ENCODE measurements at places on chromosomes 16 and 17. TPM values are rescaled to one million over a fixed set of nuclear protein-coding genes. Genes with fewer than 3 reads are reported as not detected.

KCTD2 gene
- 21.4 TPM for total RNA-seq

TEX14 gene
- 0.16 TPM for total RNA-seq

CCL11 gene
- not detected for total RNA-seq

COL1A1 gene
- total RNA-seq = 948 TPM

KCNJ2 gene
- 5.1 TPM for total RNA-seq

EXOC3L1 gene
- 4.4 TPM for total RNA-seq

TBC1D3K gene
- total RNA-seq = not detected

- no peak for DNase-seq
Observed at GRCh38 chr17:8806253-8806925, 7.2 kb upstream of the MFSD6L start.

DNA sequence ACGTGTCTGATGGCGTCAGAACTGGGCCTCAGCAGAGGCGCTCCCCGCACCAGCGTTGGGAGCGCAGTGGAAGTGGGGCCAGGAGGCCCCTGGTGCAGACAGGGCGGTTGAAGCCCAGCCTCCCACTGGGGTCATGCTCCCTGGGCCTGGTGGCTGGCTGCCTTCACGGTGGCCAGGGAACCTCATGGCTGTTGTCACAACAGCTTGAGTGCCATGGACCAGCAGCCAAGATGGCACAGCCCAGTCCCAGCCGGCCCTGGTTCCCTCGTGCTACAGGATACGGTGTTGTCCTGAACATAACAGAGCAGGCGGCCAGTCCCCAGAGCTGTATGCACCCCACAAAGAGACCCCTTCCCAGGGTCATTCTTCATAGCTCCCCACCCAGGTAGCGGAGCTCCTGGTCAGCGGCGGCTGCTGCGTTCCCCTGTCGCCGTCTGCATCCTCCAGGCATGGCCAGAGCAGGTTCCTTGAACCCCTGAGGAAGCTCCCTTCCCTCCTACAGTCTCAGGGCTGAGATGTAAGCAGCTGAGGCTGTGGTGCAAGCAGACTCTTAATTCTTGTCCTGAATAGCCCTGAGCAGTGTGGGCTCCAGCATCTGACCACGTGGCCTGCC lies 29.7 kb downstream of the NME3 start:
- no peak for DNase-seq

DNA sequence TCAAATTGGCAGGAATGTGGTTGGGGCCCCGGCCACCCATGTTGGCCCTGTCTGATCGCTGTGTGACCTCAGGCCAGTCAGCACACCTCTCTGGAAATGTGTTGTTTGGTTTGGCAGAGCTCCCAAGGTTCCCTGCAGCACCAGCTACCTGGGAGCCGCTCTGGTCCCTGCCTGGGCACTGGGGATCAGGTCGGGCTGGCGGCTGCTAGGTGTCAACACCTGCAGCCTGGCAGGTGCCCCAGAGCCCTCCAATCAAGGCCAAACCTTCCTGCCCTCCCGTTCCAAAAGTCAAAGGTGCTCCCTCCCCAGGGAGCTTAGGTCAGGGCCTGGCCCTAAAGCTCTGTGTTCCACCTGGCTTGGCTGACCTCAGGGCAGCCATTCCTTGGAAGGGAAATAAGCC lies 55.9 kb downstream of the ZDHHC7 start:
- no peak for DNase-seq

- DNase-seq = no peak
Observed at GRCh38 chr16:77459534-77460254, 24.9 kb upstream of the ADAMTS18 start.

DNA sequence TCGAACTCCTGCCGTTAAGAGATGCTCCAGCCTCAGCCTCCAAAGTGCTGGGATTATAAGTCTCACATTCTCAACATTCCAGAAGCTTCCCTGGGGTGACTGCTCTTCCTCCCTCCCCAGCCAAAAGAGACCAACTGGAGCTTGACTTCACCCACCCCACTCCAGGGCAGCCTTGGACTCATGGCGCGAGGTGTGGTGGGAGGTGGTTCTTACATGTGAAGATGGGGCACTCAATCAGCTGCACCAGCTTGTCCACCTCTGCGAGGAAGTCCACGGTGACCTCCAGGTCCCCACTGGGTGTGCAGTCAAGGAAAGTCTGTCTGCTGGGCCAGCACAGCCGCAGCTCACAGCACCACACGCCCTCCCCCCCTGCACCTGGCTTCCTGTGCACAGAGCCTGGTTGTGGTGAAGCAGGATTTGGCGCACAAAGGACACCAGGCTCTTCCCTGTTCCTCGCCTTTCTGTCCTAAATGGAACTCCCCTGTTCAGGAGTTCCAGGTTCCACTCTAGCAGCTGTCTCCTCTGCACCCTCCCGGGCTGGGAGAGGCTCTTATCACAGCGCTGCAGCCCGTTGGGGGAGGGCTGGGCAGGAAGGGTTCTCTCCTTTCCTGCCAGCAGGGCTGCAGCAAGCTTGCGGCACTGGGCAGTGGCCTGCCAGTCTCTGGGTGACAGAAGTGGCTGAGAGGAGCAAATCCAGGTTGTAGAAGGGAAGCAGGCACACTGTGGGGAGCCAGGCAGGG lies 9.6 kb upstream of the MTSS2 start:
- DNase-seq = no peak

DNA sequence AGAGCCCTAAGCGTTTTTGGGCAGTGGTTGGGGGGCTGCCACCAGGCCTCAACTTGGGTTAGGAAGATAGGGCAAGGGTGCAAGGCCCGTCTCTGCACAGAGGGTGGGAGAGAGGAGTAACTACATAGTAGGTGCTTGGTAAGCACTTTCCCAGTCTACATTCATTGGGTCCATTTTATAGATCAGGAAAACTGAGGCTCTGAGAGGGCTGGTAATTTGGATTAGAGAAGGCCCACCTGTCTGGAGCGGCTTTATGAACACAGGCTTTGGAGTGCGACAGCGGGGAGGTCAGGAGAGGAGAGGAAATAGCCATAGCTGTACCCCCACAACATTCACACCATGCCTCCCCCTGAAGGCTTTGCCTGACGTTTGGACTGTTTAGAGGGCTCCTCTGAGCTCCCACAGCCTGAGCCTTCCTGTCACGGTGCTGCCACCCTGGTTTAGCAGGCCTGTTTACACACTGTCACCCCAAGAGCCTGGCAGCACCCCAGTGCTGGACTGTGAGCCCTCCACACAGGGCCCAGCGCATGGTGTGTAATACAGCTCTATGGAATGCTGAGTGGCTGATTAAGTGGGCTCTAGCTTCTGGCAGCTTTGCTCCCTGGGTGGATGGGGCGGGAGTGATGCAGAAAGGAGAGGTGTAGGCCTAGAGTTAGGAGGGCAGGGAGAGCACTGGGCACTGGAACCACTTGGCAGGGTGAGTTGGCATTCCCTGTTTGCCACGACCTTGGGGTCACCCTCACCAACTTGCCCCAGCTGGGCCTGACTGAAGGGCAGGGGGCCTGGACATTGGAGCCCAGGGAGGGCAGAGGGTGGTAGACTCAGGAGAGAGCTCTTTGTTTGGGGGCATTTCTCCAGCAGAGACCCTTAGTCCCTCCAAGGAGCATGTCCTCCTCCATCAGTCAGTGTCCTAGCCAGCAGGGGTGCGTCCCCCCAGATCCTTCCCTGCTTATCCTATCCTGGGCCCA lies 73.7 kb downstream of the RAI1 start:
- DNase-seq = no peak

- DNase-seq = no peak
Observed at GRCh38 chr17:31509095-31509804, 117.8 kb downstream of the RAB11FIP4 start.

DNA sequence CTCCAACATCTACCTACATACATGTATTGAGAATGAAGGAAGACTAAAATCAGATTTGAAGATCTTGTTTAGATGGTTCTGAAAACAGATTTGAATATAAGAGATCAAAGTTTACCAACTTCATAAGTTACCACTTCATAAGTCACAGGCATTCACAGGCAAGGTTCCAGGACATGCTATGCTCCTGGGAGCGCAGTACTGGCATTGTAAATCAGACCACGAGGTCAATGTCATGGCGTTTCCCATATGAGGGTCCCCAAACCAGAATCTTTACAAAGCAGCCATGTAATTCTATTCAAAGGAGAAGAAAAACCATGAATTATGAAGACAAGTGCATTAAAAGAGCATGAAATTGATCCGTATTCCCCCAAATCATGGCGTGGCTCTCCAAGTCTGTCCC lies 3.0 kb downstream of the CDH11 start:
- no peak for DNase-seq

DNA sequence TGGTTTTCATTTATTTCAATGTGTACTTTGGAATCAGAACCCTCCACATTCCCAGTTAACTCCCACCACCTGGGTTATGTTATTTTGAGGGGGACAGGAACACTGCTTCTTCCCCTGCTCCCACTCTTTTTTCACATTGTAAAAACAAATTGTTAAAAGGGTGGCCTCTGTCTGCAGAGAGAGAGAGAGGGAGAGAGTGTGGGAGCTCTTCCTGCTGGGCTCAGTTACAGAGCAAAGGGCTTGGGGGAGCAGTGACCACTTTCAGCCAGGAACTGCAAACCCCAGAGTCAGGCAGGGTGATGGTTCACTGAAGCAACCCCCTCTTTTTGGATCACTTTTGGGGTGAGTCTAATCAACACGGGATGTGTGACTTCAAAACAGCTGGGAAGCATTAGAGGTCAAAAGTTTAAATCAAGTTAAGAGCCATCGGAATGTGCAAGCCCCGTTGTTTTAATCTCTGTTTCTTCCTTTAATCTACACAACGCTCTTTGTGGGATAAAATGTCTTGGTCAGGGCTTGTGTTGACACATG lies 577.0 kb upstream of the CDH11 start:
- no peak for DNase-seq

DNA sequence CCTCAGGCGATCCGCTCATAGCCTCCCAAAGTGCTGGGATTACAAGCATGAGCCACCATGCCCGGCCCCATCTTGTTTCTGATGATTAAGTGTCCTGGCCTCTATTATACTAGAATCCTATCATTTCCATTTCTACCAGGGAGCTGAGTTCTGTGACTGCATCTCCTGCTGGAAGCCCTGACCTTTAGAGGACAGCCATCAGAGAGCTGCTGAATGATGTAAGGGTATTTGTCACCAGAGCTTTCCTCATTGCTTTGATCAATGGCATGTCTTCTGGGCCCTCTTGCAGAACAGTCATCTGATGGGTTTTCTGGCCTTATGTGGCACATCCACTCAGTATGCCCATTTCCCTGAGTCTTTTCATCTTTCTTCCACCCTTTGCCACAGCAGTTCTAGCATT lies 39.9 kb downstream of the PSMD12 start:
- no peak for DNase-seq

GRCh38 chr17:9185688-9186284 lies 164.5 kb downstream of the NTN1 start:
- DNase-seq = no peak

DNA sequence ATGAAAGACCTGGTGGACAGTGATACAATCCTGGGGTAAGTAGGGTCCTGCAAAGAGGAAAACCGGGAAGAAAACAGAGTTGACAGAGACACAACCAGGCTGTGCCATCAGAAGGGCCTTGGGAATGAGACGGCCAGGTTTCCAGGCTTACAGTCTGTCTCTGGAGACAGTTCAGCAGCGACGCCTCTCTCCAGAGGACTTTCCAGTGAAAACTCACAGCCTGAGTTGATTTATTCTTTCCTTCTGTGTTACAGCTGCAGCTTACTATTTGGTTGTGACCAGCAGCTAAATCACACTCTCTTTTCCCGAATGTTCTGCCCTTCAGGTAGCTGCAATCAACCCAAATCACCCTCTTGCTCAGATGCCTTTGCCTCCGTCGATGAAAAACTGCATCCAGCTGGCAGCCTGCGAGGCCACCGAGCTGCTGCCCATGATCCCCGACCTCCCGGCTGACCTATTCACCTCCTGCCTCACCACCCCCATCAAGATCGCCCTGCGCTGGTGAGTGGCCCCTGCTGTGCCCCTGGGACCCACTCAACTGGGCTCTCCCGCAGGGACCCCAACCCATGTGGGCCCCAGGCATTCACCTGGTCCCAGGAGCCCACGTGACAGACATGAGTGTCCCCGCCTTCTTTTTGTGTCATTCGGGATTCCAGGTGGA lies 209.2 kb downstream of the RPTOR start:
- no peak for DNase-seq

DNA sequence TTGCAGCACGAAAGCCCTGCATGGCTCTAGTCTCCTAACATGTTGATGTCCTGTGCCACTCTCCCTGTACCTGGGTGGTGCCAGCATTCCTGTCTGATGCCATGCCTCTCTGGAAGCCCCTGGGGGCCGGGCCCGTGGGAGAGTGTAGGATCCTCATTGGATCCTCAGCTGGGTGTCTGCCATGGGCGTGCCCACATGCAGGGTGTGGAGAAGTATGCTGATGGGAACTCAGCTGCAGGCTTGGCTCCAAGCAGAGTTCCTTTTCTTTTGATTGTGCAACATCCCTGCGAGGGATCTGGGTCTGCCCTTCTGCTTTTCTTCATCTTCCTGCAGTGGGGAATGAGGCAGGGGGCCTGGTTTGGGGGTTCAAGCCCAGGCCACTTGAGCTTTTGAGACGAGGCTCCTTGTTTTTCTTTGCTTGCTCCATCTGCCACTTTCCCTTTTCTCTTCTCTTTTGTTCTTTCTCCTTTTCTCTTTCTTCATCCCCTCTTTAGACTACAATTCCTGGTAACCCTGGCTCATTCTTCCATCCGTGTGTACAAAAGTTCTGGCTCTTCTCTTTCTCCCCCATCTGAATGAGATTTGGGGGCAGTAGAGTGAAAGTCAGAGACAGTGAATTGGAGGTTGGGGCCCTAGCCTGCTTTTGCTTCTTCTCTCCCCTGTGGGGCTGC lies 32.9 kb downstream of the KSR1 start:
- peak; percentile 89 for DNase-seq

DNA sequence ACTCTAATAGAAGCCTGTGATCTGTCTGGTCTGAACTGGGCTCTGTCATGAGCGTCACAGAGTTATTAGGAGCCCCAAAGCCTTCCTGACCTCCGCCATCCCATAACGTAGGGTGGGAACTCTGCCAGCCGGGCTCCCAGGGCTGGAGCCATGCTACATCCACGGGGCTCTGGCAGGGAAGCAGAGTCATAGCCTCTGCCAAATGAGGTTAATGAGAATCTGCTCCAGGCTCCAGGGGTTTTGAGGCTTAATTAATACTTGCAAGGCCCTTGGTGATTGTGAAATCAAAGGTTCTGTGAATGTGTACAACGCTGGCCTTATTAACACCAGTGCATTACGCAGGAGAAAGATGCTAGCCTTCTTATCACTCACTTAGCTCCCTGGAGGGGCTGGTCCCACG lies 42.4 kb upstream of the ZFP90 start:
- DNase-seq = no peak

DNA sequence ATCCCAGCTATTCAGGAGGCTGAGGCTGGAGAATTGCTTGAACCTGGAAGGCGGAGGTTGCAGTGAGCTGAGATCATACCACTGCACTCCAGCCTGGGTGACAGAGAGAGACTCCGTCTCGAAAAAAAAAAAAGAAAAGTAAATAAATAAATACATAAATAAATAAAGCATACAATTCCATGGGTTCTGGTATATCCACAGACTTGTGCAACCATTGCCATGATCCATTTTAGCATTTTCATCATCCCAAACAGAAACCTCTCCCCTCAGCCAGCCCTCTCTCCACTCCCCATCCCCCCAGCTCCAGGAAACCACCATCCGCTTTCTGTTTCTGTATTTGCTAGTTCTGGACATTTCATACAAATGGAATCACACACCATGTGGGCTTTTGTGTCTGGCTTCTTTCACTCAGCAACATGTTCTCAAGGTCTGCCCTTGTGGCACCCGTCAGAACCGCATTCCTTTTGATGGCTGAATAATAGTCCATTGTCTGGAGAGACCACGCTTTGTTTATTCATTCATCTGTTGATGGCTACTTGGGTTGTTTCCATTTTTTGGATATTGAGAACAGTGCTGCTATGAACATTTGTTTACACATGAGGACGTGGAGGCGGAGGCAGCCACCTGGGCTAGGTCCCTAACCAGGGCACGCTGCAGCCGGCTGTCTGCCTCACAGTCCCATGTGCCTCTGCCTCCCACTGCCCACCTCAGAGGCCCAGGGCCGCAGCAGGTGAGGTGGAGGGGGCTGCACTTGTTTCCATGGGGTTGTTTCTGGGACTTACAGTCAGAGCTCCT lies 76.2 kb downstream of the NT5M start:
- DNase-seq = no peak

Data from aorta (tissue), 5 donors.